Endothelial cell of umbilical vein (primary cell): ENCODE measurements at places on chromosomes 3 and 15.

DNA sequence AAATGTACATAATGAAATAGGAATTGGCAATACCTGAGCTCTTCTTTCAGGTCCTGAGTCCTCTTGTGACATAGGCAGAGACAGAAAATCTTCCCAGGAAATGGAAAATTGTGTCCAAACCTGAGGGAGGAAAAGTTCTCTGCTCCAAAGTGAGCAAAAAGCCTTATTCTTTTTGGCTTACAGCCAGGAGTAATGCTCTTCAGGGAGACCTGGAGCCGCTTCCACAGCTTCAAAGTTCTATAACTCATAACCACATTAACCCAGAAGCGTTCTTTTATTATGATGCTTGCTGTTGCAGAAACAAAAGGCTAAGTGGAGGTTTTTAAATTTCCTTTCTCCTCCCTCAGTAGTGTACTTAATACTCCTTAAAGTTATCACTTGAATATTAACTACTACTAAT lies 633 bp downstream of the IGSF10 start:
- no peak for DNase-seq

DNA sequence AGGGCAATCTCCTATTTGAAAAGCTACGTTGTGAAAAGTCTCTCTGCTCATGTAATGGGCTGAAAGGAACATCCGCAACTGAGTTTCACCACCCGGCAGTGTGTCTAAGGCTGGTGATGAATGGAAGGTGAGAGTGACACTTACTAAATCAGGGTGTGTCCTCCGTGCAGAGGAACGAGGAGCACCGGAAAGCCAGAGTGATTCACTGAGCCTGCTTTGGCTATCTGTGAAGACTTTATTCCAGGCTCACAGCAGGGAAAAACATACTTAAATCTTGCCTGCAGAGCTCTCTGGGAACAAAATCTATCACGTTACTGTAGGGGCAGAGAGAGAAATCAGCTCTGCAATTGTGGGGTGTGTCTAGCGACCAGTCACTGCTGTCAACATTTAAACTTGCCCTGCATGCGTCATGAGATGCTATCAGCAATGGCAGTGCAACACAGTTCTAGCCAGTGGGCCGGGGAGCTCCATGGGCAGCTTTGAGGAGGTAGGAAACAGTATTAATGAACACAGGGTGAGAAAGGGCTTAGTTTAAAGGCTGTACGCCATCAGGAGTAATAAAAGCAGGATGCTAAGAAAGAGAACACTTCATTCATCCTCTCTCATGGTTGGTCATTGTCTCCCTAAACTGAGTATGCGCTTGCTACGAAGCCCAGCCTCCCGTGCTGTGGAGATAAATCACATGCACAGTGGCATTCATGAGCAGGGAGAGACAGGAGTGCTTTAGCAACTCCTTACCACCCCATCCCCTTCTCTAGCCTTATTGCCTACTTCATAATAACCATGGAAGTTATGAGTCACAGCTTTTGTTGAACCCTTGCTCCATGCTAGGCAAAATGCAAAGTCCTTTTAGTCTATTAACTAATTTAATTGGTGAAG lies 542.7 kb upstream of the ADAMTS9 start:
- no peak for DNase-seq

DNA sequence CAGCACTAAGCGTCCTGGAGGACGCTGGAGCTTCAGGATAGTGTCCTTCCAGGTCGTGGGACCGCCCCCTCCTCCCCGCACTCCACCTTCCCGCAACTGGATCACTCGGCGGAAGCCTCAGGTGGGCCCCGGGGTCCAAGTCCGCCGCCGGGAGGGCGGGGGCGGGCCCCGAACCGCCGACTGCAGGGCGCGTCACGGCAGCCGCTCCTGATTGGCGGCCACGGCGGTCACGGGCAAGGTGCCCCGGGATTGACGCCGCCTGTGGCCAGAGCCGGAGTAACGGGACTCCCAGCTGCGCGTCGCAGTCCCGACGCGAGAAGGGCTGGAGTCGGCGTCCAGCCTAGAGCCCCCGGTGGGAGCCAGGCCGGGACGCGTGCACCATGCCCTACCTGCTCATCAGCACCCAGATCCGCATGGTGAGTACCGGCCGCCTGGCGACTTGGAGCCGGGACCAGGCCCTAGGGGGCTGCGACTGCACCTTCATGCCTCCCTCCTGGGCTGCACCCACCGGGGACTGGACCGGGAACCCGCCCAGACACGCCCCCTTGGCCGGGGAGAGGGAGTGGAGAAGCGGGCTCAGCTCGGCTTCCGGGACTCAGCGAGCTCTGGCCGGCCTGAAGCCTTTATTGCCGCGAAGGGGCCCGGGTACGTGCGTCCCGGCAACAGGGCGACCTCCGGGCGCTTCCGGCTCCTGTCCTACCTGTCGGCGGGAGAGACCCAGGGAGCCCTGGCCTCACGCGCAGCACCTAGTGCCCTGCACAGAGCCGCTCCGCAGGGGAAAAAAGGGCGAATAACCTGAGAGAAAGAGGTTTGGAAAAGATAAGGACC lies at the start of gene GCHFR:
TSS of gene GCHFR (plus strand) at position 268 of the 828 bp plus-strand sequence. CDS start at position 381, 113 bp downstream.
- peak; percentile 73 for DNase-seq

GRCh38 chr3:107861904-107862303 lies 228.9 kb downstream of the CD47 start:
- DNase-seq: no peak

GRCh38 chr15:31499953-31500765 lies 173.5 kb downstream of the KLF13 start:
- no peak for DNase-seq

GRCh38 chr15:88653200-88654064 lies 14.6 kb downstream of the ISG20 start:
- no peak for DNase-seq

DNA sequence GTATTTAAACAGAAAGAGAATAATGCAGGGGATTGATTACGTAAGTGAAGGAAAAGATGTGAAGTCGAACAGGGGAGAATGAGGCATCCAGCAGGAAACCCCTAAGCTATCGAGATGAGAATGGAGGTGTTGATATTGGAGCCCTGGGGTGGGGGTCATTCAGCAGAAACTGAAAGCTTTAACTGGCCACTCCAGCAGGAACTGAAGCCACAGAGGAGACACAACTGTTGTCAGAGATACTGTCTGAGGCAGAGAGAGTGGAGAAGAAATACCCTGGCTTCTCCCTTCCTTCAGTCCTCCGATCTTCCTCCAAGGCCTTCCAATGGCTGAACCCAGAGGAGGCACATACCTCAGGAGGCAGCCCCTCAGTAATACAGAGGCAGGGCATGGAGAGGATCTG lies 152.4 kb downstream of the THRB start:
- DNase-seq: no peak

DNA sequence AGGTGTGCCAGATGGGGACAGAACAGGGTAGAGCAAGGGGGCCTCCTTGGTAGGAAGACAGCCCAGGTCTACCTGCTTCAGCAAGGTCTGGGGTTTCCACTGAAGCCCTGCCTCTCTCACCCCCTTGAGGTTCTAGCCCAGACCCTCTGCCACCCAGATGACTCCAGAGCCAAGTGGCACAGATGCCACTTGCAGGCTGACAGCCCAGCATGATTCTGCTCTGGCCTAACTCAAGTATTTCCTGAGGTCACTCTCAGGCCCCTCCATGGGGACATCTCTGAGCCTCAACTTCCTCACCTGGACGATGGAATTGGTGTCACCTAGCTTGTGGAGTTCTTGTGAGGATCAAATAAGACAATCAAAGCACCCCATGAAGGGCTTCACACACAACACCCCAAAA lies 23.9 kb downstream of the PLXNB1 start:
- DNase-seq: no peak

GRCh38 chr3:58006661-58007060 lies 1.6 kb upstream of the FLNB start:
- DNase-seq: no peak

DNA sequence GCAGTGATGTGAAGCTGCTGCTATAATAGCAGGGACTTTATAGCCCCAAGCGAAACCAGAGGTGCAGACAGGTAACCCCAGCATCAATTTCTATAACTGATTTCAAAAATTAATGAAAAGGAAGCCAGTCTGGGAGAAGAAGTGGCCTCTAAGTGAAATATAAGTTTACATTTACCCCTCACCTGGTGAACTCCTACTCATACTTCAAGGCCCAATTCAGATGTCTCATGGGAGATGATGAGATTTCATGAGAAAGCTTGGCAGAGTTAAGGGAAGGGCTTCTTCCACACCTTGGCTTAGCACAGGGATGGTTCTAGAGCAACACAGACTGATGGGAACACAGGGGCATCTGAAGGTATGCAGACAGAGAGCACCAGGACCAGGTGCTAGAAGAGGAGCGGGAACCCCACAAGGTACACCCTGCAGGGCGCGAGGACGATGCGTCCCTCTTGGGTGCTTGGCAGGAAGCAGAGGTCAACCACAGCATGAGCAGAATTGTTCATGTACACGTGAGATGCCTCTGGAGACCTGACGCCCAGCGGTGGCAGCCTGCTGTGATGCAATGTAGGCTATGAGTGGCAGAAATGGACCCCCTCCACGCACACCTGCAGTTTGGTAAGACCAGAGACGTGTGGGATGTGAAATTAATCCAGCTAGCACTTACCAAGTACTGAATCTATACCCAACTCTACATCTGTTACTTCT lies 102.9 kb downstream of the SRGAP3 start:
- no peak for DNase-seq

GRCh38 chr3:186516646-186517045 lies 27.5 kb downstream of the CRYGS start:
- no peak for DNase-seq

- DNase-seq: no peak
These were observed 882.5 kb upstream of the GBE1 start for GRCh38 chr3:82643948-82644347.

GRCh38 chr15:67105065-67105951 lies 39.9 kb downstream of the SMAD3 start:
- DNase-seq: peak; percentile 96

DNA sequence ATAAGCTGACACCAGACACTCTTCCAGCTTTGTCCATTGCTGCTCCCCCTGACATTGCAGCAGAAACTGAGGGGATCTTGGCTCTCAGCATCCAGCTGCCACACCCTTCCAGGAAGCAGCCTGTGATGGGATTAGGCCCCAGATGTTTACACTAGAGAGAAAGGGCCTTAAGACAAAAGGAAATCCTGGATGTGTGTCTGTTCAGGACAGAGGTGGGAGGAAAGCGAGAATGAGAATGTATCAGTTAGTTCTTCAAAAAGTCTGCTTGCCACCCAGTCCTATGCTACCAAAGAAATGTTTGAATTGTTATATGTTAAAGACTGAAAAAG lies 58.8 kb downstream of the HES1 start:
- no peak for DNase-seq

DNA sequence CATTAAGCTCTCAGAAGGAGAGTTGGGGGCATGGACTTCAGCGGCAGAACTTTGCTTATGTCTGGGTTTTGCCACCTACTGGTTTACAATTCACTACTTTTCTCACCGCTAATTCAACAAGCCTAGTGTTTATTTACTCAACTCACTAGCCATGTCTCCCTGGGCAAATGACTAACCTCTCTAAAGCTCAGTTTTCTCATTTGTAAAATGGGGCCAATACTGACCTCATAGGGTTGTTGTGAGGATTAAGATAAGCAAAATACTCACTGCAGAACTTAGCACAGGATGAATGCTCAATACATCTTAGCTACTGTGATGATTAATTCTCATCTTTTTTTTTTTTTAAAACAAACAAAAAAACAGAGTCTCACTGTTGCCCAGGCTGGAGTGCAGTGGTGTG lies 106.3 kb downstream of the CADPS start:
- DNase-seq: no peak

GRCh38 chr3:58041826-58042324 lies 33.7 kb downstream of the FLNB start:
- peak; percentile 54 for DNase-seq

DNA sequence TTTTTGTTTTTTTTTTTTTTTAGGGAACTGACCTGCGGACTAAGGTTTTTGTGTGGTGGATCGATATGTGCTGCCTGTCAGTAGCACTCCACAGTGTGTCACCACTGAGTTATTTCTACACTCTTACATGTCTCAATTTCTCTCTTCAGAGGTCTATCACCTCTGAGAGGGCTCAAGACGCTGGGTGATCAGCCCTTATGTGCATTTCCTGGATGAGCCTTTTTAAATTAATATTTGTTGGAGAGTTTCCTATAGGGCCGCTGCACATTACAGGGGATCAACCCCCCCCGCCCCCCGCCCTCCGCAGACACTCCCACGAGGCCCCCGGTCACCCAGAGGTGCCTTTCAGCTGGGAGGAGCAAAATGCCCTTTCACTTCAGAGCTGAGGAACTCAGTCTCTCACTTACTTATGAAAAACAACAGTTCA lies 34.5 kb upstream of the AP4E1 start:
- no peak for DNase-seq

- DNase-seq: no peak
These were observed 3.9 kb upstream of the C15orf40 start for GRCh38 chr15:83015361-83015760.

DNA sequence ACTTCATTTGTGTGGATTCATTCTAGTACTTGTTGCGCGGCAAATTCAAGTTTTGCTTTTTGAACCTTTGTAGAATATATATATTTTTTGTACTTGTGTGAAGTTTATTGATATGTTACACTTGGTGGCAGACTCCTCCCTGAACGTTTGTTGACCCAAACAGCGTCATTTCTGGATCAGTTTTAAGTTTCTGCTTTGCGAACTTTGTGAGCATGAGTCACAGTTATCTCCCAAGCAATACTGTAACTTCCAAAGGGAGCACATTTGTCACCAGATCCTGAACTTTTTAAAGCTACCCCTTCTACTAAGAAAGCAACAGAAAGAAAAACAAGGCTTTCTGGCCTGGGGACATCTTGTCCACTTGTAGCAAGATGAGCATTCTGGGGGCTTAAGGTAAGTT lies 74.8 kb upstream of the CACNA2D3 start:
- DNase-seq: no peak

GRCh38 chr3:46092702-46093080 lies 65.4 kb upstream of the XCR1 start:
- no peak for DNase-seq

GRCh38 chr3:137972396-137972795 lies 37.6 kb upstream of the CLDN18 start:
- DNase-seq: no peak

GRCh38 chr3:36943601-36944000 lies 1.3 kb downstream of the TRANK1 start:
- no peak for DNase-seq

GRCh38 chr3:51975852-51976549 lies 1.1 kb downstream of the ABHD14A start:
- DNase-seq: peak; percentile 65

DNA sequence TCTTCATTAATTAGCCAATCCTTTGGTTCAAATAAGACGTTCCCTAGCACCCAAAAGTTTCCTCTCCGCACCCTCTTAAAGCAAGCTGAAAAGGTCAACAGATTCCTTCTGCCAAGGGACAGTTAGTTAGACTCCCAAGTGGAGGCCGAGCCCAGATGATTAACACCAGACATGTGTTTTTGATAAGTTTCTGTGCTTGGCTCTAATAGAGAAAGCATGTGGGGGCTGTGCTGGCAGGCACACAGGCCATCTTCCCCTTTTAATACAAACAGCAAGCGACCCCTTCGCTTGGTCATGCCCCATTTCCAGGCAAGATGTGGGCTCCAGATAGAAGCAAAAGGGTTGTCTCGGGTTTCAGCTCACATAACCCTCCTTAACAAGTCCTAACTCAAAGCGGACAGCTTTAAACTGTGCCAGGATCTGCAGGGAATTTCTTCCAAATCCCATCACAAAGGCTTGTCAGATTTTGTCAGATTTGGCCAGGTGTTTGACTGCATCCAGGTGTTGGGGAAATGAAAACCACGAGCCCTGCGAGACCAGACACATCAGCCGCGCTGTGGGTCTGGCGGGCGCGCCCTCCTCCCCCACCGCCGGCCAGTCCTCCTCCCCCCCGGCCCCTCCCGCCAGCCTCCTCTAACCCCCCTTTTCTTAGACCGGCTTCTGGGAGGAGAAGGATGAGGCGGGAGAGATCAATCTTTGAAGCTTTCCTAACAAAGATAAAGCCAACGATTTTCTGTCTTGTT lies 3.3 kb downstream of the HES1 start:
- peak; percentile 92 for DNase-seq
